Right kidney (tissue), 9 donors: ENCODE measurements at places on chromosomes 7 and 10.

GRCh38 chr10:33773253-33773573, 438.7 kb upstream of the NRP1 start:
- DNase-seq: no peak

GRCh38 chr7:4054158-4054557, 627.9 kb upstream of the FOXK1 start:
- no peak for DNase-seq

DNA sequence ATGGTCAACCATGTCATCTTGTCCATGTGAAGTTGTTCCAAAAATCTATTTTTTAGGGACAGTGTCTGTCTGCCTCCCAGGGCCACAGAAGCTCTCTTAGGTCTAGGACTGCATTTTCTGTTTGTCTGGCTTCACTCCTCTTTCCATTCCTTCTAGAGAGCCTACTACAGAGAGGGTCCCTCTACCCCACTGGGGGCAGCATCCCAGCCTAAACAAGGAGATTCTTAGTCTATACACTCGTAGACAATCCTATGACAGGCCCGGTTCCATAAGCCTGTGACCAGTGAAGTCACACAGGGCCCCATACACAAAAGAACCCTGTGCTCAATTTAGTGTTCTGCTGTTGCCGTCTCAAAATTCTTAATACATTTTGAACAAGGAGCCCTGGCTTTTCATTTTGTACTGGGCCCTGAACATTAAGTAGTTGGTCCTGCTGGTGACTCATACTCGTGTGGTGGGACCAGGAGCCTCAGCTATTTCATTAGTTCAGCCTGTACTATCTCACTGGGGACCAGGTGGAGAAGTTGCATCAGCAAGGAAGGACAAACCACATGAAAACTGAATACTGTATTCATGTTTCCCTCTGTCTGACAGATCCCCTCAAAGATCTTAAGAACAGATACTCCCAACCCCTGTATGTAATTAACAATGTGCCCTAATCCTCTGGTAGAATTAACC, 23.5 kb upstream of the FAM180A start:
- no peak for DNase-seq

DNA sequence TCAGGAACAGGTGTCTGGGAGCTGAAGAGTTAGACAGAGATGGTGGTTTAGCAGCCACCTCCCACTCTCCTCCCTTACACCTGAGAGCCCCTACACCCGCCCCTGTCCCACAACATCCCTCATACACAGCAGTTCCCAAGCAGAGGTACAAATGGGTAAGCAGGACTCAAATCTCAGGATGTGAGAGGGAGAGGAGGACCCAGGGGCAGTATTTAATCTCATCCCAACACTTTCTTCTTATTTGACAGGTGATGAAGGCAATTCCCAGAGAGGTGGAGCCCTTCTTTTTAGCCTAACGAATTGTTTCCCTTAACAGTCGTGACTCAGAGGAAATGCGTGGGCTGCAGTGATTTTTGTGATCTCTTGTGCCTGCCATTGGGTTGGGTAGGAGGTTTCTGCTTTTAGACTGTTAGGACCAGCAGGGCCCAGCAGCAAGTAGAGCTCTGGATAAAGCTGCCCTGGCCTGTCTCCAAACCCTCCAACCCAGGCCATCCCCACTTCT, 191.3 kb downstream of the HECW1 start:
- no peak for DNase-seq

GRCh38 chr10:113252650-113253618, 299.9 kb upstream of the HABP2 start:
- DNase-seq: no peak

GRCh38 chr7:150356265-150356897, 12.2 kb upstream of the REPIN1 start:
- no peak for DNase-seq

DNA sequence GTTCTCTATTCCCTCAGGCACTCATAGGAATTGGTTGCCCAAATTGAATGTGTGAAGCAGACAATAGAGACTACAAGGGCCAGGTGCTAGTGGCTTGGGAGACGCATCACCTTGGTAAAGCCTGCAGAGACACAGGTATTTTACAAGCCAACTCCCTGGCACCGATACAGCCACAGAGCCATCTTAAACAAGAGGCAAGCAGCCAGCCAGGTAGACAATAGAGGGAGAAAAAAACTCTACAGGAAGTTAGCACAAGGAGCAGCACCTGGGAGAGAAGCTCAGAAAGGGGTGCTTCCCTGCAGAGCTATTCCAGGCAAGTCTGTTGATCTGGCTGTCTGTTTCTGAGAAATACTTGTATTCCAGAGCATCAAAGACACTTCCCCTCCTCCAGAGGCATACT, 43.0 kb upstream of the CDK1 start:
- no peak for DNase-seq

GRCh38 chr10:96673318-96674099, 46.8 kb downstream of the PIK3AP1 start:
- peak; percentile 68 for DNase-seq

GRCh38 chr10:58731276-58731675, 218.6 kb downstream of the BICC1 start:
- DNase-seq: no peak

DNA sequence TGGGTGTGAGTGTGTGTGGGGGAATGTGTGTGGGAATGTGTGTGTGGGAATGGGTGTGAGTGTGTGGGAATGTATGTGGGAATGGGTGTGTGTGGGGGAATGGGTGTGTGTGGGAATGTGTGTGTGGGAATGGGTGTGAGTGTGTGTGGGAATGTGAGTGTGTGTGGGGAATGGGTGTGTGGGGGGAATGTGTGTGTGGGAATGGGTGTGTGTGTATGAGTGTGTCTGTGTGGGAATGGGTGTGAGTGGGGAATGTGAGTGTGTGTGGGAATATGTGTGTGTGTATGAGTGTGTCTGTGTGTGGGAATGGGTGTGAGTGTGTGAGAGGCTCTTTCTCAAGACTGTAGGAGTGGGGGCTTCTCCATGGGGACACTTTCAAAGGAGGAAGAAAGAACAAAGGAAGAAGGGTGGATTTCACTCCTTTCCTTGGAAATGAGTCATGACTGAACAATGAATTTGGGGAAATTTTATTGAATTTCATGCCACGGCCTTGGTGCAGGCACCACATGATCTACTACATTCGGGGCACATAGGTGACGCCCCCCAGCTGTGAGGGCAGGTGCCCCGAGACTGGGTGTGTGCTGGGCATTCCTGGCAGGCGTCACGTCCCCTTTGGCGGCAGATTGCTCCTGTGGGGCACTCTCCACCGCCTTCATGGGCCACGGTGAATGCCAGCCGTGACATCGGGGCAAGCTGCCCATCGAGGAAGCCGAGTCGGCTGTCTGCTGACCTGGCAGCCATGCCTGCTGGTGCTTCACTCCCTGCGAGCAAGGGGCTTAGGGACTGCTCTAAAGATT, 88.8 kb upstream of the INSIG1 start:
- no peak for DNase-seq

DNA sequence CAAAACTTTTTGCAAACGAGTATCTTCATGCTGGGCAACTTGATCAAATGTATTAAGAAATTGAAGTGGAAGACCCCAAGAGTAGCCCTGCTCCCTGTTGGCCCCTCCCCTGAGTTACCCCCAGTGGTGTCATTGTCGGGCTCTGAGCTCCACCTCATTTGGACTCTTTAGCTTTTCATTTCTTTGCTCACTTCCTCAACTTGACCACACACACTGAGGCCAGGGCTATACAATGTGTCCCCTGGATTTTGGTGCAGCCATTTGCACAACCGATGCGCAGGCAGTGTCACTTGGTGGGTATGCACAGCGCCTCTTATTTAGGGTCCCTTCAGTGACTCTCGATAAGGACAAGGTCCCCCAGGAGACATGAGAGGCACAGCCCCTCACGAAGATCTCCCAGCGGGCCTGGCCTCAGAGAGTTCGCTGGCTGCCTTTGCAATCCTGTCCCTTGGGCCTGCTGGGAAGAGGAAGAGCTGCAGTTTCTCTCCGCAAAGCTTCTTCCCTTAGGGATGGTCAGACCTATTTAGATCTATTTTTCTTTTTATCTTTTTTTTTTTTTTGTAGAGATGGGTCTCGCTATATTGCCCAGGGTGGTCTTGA, 2.5 kb upstream of the MUC3A start:
- DNase-seq: no peak

- DNase-seq: no peak
Measured at GRCh38 chr7:139830782-139831501, 1.9 kb downstream of the TBXAS1 start.

DNA sequence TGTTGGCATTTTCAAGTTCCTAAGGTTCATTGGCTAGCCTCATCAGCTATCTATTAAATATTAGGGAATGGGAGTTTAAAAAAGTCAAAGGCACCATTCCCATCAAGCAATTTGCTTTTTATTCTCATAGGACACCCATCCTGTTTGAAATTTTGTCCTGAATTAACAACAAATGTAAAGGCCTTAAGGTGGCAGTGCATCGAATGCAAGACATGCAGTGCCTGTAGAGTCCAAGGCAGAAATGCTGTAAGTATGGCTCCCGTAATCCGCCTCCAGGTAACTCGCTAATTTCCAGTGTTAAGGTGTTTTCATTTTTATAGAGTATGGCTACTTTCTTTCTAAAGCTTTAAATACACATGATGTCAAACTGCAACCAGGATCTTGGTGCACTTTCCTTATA, 141.9 kb upstream of the SAMD8 start:
- no peak for DNase-seq

DNA sequence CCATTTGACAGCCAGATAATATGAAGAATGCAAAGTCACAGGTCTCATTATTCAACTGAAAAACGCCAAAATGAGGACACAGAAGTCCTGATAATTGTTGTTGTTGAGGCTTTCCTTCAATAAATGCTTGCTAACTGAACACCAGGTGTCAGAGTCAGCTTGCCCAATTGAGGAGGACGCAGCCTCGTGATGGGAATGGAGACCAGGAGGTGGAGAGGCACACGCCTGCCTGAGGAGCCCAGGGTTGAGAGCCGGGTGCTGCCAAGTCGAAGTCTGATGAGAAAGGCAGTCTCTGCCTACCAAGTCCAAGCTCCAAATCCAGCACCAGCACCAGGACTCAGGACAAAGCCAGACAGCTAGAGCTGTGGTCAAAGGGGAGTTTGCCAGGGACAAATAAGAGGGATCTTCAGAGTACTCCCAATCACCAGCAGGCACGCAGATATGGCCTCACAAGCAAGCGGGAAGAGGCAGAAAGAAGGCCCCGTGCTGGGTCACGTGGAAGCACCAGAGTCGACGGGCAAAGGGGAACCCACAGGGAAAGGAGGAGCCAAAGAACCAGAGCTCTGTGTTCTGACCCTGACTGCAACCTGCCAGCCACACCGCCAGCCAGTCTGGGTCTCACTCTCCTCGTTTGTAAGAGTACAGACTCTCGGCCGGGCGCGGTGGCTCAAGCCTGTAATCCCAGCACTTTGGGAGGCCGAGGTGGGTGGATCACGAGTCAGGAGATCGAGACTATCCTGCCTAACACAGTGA, 47.6 kb downstream of the VOPP1 start:
- DNase-seq: no peak

DNA sequence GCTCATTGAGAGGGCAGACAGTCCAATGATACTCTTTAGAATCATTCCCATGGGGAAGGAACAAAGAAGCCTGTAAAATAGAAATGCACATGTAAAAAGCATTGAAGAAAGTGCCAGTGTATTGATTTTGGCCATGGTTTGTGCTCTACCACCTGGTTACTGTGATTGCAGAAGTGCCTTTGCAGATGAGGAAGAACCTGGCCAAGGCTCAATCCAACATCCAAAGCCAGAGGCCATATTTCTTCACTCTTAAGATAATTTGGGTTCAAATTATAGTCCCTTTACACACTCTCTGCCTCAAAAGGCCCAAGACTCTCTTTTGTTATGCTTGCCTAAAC, 122.1 kb downstream of the EGFR start:
- DNase-seq: no peak

GRCh38 chr10:62917475-62918238, 101.5 kb upstream of the EGR2 start:
- DNase-seq: no peak

DNA sequence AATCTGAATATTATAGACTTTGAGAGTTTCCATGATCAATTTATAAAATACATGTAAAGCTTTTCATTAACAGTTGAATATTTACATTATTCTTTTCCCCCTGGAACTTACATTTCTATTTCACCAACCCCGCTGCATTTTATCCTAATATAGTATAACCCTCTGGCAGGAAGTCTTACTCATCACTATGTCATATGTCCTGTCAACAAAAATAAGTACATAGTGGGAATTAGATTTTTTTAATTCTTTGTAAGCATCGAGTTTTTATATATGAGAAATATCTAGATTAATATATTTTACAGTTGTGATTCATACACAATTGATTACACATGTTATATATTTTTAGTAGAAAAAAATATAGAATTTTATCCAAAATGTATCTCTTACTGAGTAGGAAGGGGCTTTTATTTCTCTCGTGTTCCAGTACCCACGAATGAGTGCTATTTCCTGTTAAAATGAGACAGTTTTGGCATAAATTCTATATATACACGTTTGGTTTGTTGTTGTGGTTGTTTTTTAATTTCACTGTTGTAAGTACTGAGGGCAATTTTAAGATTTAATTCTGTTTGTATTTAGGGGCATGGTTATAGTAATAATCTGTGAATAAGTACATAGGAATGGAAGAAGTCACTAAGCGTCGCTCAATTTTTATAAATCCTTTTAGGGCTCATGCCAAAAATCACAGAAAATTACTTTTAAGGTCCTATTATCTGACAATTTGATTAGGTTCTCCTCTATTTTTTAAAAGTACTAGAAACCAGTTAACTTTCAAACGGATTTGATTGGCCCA, 87.1 kb downstream of the HECW1 start:
- no peak for DNase-seq

GRCh38 chr7:1727812-1728570, 57.9 kb downstream of the ELFN1 start:
- DNase-seq: no peak

GRCh38 chr10:96829029-96829773, 2.9 kb upstream of the LCOR start:
- no peak for DNase-seq

DNA sequence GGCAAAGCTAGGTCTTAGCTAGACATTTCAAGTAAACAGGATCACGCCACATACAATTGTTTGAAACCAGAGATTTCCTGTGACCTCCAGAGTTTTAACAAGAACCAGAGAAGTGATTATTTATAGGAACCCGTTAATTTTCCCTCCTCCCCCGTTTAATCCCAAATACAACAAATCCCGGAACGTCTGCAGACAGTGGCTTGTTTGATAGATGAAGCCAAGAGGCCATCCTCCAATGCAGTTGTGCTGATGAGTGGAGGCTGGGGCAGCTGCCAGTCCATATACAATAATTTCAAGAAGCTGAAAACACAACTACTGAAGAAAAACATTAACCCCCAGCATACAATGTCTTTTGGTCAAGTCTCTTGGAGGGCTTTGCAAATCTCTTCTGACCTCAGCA, 971.6 kb upstream of the ZNF722 start:
- DNase-seq: no peak

- no peak for DNase-seq
Measured at GRCh38 chr10:75450075-75450445, 18.6 kb downstream of the LRMDA start.

- no peak for DNase-seq
Measured at GRCh38 chr10:118768041-118768919, 13.5 kb upstream of the CACUL1 start.

DNA sequence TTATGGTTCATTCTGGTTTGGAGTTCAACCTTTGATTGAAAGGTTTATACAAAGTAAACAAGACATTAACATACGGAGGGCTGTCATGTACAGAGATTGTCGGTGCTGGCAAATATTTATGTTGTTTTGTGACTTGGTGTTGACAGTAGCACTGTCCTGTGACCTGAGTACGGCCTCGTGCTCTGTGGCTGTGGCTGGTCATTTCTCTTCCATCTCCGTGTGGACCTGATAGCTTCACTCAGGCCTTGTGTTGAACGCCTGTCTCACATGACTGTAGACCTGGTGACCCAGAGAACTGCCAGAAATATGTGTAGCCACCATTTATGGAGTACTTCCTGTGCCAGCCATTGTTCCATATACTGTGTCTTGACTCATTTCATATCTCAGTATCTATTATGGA, 311.6 kb downstream of the CCDC3 start:
- DNase-seq: no peak
